CD4-positive, CD25-positive, alpha-beta regulatory T cell (primary cell): ENCODE measurements at places on chromosomes 1 and 21. TPM values are rescaled to one million over a fixed set of nuclear protein-coding genes. Genes with fewer than 3 reads are reported as not detected.

DNA sequence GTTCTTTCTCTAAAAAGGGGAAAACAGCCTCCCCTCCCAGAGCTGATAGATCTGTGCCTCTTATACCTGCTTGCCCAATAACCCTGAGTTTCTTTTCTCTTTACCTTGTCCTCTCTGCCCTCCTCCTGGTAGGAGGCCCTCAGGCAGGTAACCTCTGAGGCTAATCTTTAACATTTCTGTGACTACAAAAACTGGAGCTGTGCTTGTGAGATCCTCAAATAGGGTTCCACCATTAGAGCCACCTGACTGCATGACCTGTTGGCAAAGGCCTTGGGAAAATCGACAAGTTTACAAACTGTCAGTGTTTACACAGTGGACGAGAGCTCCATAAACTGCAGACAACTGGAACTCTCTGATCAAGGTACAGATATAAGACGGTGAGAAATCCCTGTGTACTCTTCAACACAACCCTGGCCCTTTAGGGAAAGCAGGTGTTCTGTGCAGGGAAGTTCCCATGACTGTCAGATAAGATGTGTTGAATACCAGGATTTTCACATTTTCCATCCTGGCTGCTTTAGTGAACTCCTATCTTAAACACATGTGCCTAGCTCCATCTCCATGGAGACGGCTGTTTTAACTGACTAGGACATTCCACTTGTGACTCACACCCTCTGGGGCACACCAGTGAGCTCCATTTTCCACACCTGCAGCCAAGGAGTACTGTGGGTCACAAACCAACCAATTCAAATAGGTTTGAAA lies 38.3 kb downstream of the ECE1 start:
- no peaks in the 10 kb centered on the region for H3K27me3 ChIP-seq
- peaks cover 4% of the 10 kb centered on the region for H3K4me1 ChIP-seq
- DNase-seq = no peak

GRCh38 chr1:44608141-44608540 lies 66.1 kb downstream of the TMEM53 start:
- DNase-seq = no peak
- H3K36me3 ChIP-seq = no peaks in the 10 kb centered on the region
- H3K4me3 ChIP-seq = no peak overlapping the region
- H3K27ac ChIP-seq = no peak overlapping the region
- H3K4me1 ChIP-seq = no peaks in the 10 kb centered on the region
- no peaks in the 10 kb centered on the region for H3K27me3 ChIP-seq

- H3K27ac ChIP-seq = no peak overlapping the region
- H3K36me3 ChIP-seq = no peaks in the 10 kb centered on the region
- no peaks in the 10 kb centered on the region for H3K4me1 ChIP-seq
- no peak overlapping the region for H3K4me3 ChIP-seq
- DNase-seq = no peak
These were observed 37.2 kb upstream of the IPO9 start for GRCh38 chr1:201791779-201792173.

DNA sequence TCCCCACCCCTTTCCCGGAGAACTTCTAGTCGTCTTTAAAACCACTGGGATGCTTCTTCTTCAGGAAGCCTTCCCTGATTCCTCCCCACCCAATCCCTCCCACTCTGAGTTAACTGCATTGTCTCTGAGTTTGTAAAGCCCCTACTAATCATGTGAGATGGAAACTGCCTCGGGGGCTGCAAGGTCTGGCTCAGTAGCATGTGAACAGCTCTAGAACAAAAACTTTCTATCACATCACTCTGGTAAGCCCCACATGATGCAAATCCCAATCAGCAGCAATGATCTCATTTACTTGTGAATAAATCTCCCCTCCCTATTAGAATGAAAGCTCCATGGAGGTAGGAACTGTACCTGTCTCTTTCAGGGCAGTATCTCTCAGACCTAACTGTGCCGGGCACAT lies 141.0 kb upstream of the JUN start:
- no peak overlapping the region for H3K4me3 ChIP-seq
- DNase-seq = no peak
- H3K27ac ChIP-seq = no peak overlapping the region

GRCh38 chr1:233617025-233617424 lies 3.1 kb downstream of the KCNK1 start:
- DNase-seq = no peak
- H3K4me3 ChIP-seq = no peak overlapping the region
- H3K4me1 ChIP-seq = no peaks in the 10 kb centered on the region
- no peak overlapping the region for H3K27ac ChIP-seq
- H3K27me3 ChIP-seq = peaks cover 9% of the 10 kb centered on the region
- H3K36me3 ChIP-seq = no peaks in the 10 kb centered on the region

DNA sequence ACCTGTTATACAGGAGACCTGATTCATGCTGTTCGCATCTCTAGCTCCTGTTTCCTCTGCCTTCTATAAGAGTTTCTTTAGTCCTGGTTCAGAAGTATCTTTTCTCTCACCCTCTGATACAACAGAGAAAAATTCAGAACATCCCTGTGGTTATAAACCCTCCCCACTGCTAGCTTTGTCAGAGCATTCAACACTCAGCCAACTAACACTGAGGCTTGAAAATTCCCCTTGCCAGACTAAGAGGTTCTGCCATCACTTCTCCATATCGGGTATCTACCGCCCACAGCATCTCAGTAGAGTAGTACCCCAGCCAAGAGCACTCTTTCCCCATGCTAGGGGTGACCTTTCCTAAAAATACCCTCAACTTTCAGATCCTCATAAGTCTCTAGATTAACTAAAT lies 19.6 kb upstream of the PIK3R3 start:
- H3K4me3 ChIP-seq = no peak overlapping the region
- no peaks in the 10 kb centered on the region for H3K27me3 ChIP-seq

Gene IPO9
- 15.2 TPM for polyA plus RNA-seq

Gene CELA3A
- polyA plus RNA-seq = not detected
